ENCODE measurements at places on chromosomes 5 and 9. TPM values are rescaled to one million over a fixed set of nuclear protein-coding genes. Genes with fewer than 3 reads are reported as not detected.

- no peak for DNase-seq
- no peaks in the 10 kb centered on the region for H3K36me3 ChIP-seq
- no peak overlapping the region for H3K4me3 ChIP-seq
- H3K27me3 ChIP-seq, result no peaks in the 10 kb centered on the region
- H3K27ac ChIP-seq, result no peak overlapping the region
- H3K4me1 ChIP-seq, result no peaks in the 10 kb centered on the region
Measured at GRCh38 chr5:40991981-40992559, 79.1 kb downstream of the MROH2B start.

DNA sequence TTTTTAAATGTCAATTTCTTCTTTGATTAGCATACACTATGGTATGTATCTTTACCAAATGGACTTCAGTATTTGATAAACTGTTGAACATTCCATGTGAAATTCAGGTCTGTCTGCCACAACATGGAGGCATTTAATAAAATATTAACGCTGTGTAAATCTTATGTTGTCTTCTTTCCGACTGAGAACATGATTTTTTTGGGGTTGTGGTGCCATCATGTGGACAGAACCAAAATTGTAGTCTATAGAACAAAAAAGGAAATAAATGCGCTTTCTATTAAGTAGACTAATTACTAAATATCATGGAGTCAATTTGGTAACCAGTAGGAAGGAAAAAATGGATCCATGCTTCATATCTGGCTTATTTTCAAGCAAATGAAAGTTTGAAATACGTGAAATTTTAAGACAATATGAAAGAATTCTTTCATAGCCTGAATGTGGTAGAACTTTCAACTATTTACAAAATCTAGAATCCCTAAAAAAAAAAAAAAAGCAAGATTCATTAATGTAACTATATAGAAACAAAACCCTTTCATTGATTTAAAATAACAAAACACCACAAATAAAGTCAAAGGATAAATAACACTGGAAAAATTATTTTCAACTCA, 2.8 kb upstream of the PLK2 start:
- H3K4me1 ChIP-seq, result peaks cover 26% of the 10 kb centered on the region
- H3K4me3 ChIP-seq, result no peak overlapping the region
- H3K27ac ChIP-seq, result peak overlapping the region; percentile 54
- no peak for DNase-seq
- H3K36me3 ChIP-seq, result peaks cover 6% of the 10 kb centered on the region

The SOX30 gene
- not detected for total RNA-seq

DNA sequence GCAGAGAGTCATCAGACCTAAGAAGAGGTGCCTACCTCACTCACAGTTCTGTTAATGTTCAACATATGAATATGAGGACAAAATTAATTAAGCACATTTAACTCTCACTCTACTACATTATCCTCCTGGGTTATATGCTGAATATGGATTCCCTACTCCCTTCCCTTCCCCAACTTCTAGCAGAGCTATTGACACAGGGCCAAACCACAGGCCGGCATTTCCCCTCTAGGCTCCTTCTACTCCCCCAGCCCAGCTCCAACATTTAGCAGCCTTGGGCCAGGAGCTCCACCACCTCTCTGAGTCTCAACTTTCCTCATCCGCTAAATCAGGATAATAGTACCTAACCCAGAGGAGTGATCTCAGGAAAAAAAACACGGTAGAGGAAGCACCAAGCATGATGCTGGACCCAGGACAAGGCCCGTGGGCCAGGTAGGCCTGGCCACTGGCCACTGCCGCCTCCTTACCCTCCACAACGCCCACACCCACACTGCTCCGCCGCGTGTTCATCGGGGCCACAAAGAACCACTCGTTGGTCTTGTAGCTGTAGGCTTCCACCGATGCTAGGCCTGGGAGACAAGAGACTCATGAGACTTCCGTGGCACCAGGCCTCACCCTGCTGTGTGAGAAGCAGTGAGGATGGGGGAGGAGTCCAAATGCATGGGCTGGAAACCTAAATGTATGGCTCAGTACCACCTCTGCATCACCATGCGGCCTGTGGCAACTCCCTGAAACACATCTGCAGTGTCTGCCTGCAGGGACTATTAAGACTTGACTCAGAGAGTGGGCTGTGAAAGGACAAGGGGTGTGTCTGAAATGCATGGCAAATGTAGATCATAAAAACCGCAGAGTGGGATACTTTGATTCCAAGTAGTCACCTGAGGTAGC, 98.8 kb downstream of the KLHL3 start:
- H3K27me3 ChIP-seq, result no peaks in the 10 kb centered on the region
- H3K27ac ChIP-seq, result no peak overlapping the region
- H3K4me1 ChIP-seq, result peaks cover 16% of the 10 kb centered on the region
- H3K4me3 ChIP-seq, result no peak overlapping the region
- no peaks in the 10 kb centered on the region for H3K36me3 ChIP-seq

The FXN gene
- 9.8 TPM for total RNA-seq

DNA sequence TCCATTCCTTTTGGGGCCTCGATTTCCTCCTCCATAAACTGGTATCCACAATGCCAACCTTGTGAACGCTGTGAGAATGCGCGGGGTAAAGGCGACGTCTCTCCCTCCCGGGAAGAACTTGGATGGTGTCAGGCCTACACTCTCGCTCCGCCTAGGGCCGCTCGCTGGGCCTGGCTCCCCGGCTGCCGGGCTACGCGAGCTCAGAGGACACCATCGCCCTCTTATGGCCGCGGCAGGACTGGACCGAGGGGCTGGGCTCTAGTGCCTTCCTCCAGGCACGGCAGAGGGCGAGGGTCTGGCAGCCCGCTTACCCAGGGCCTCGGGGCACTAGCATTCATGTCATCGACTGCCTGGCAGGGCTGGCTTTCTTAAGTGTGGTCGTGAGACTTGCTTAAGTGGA, 1.3 kb upstream of the EXOSC2 start:
- no peak overlapping the region for H3K4me3 ChIP-seq
- H3K27ac ChIP-seq, result no peak overlapping the region
- peaks cover 34% of the 10 kb centered on the region for H3K4me1 ChIP-seq
- no peaks in the 10 kb centered on the region for H3K27me3 ChIP-seq
- H3K36me3 ChIP-seq, result peaks cover 13% of the 10 kb centered on the region

DNA sequence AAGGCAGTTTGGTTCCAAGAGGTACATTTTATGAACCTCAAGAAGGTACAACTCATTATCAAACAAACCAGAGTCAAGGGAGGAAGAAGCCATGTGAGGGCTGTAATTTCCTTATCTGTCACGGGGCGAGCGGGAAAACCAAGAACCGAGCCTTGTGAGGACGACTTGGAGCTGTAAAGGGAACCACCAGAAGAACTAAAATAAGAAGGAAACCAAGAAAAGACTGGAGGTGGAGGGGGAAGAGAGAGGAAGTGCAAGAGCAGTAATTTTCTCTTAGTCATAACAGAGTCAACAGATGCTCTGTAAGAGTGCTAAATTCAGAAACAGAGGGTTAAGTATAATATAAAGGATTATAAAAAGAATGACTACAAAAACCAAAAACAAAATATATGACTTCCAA, 127.1 kb downstream of the DIRAS2 start:
- H3K4me3 ChIP-seq, result no peak overlapping the region
- H3K27ac ChIP-seq, result no peak overlapping the region
- no peak for DNase-seq
- peaks cover 6% of the 10 kb centered on the region for H3K27me3 ChIP-seq

- peaks cover 48% of the 10 kb centered on the region for H3K4me1 ChIP-seq
- DNase-seq, result no peak
- no peaks in the 10 kb centered on the region for H3K27me3 ChIP-seq
- H3K36me3 ChIP-seq, result no peaks in the 10 kb centered on the region
- peak overlapping the region; percentile 34 for H3K4me3 ChIP-seq
Measured at GRCh38 chr9:107274953-107275422, 8.1 kb upstream of the RAD23B start.

- DNase-seq, result no peak
- H3K4me3 ChIP-seq, result no peak overlapping the region
- no peak overlapping the region for H3K27ac ChIP-seq
- no peaks in the 10 kb centered on the region for H3K36me3 ChIP-seq
Measured at GRCh38 chr5:176153741-176154140, 84.5 kb upstream of the SIMC1 start.
